ENCODE measurements at places on chromosomes 16 and 17.
A peak's percentile ranks its signal among the peaks of the same experiment; 100 is the strongest.

GRCh38 chr16:21279501-21279900 is 1.4 kb upstream of the CRYM start:
- peak; percentile 83 for DNase-seq

- no peak for DNase-seq
Observed at GRCh38 chr16:26712876-26713275, 353.9 kb upstream of the C16orf82 start.

- no peak for DNase-seq
Observed at GRCh38 chr17:40663252-40663651, 1.7 kb downstream of the KRT222 start.

DNA sequence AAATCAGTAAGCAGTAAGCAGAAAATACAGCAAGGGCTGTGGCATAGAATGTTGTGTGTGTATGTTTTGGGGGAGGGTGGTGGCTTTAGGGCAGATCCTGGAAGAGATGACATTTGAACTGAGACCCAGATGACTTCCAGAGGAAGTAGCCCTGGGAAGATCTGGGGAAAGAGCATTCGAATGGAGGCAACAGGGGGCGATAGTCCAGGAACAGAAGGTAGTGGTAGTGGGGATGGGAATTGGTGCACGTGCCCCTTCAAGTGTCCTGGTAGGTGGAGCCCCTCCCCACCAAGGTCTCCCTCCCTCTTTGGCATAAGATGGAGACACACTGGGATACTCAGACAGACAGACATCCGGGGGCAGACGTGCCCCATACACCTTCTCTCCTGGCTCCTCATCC is 14.1 kb downstream of the ARHGEF15 start:
- DNase-seq: no peak

GRCh38 chr16:74439685-74440084 is 18.4 kb upstream of the CLEC18B start:
- DNase-seq: no peak

- no peak for DNase-seq
Observed at GRCh38 chr17:4998732-4999429, 1.1 kb downstream of the KIF1C start.

DNA sequence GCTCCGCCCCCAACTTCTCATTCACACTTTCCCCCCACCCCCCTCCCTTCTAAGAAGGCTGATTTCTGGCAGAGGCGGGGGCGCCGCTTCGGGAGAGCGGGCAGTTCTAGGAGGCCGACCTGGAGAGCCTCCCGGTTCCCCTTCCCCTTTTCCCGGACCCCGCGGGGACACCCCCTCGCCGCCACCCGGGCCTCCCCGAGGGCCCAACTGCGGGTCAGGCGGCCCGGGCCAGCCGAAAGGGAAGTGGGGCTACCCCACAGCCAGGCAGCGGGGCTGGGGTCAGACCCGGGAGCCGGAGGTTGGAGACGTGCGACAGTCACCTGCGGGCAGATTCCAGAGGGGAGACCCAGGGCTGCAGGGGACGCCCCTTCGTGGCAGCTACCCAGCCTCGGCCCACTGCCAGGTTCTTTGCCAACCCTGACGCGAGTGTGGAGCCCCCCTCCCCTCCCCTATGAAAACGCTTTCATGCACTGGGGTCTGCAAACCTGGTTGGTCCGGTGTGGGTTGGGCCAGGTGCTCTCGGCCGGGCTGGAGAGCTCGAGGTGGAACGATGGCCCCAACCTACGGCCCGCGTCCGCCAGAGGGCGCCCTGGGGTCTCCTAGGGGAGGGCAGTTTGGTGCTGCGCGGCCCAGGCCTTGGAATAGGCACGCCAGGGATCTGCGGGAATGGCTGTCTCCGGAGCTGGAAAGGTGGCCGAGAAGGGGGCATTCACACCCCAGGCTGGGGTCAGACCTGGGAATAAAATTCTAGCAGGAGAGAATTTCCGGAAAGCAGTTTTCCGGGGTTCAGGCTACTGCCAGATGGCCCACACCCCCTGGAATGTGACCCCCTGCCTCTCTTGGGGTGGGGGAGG is 721 bp upstream of the SOCS3 start:
- DNase-seq: no peak

GRCh38 chr17:79087428-79088143 is 13.0 kb downstream of the ENGASE start:
- DNase-seq: no peak

GRCh38 chr17:57337390-57337789 is 81.1 kb downstream of the MSI2 start:
- DNase-seq: no peak

DNA sequence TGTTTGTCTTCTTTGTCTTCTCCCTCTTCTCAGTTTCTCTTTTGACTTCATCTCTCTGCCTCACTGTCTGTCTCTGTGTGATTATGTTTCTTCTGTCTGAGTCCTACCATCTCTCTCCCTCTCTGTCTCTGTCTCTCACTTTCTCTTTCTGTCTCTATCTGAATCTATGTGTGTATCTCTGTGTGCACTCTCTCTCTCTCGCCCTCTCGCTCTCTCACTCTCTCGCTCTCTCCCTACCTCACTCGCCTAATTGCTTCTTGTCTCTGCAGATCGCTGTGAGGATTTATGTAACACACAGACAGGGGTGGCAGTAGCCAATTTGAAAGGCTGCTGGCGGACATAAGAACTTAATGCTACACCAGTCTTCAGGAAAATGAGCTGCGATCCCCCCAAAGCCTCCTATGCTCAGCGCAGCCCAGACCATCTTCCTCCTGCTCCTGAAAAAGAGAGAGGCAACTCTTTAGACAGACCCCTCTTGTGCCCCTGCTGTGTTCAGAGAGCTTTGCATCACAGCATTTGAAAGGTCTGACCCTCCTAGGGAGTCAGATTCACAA is 140.9 kb downstream of the CCT6B start:
- DNase-seq: no peak

GRCh38 chr16:82756283-82756599 is 129.5 kb downstream of the CDH13 start:
- no peak for DNase-seq

- DNase-seq: no peak
Observed at GRCh38 chr17:71145486-71145885, 975.3 kb upstream of the SOX9 start.

GRCh38 chr16:56931271-56931891 is 561 bp upstream of the HERPUD1 start:
- no peak for DNase-seq

DNA sequence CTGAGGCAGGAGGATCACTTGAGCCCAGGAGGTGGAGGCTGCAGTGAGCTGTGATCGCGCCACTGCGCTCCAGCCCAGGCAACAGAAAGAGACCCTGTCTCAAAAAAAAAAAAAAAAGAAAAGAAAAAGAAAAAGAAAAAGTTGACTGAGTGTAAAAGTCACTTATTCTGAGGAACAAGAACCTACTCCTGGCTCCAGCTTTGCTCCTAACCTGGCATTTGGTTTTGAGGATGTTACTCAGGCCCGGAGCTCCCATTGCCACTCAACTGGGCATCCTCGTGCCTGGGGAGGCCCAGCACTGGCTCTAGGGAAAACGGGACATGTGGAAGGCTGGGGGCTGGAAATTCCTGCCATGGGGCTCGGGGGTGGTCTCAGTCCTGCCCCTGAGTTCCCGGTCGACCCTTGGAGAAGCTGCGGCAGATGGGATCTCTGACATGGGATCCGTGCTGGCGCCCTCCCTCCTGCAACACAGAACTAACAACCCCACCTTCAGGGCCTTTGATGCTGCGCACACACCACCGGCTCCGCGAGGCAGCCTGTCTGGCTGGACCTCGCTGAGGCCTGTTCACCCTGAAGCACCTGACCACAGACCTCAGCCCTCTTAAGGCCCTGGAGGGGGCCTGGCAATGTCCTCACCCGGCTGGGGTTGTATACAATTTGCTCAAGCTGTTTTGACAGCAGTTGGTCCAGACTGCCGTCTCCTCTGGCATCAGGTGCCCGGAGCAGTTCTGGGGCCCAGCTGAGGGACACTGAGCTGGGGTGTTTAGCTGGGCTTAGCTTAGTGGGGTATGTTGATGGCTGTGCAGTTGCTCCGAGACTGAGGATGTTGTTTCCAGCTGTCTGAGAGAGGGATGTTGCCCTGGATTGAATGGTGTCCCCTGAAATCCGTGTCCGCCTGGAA is 12.3 kb downstream of the CD7 start:
- no peak for DNase-seq
